H54 (cell line): ENCODE measurements at places on chromosomes 11 and 22.

- no peak for DNase-seq
Measured at GRCh38 chr11:45025716-45026492, 75.2 kb upstream of the TP53I11 start.

- no peak for DNase-seq
Measured at GRCh38 chr11:116832350-116833290, 2.9 kb downstream of the APOC3 start.

DNA sequence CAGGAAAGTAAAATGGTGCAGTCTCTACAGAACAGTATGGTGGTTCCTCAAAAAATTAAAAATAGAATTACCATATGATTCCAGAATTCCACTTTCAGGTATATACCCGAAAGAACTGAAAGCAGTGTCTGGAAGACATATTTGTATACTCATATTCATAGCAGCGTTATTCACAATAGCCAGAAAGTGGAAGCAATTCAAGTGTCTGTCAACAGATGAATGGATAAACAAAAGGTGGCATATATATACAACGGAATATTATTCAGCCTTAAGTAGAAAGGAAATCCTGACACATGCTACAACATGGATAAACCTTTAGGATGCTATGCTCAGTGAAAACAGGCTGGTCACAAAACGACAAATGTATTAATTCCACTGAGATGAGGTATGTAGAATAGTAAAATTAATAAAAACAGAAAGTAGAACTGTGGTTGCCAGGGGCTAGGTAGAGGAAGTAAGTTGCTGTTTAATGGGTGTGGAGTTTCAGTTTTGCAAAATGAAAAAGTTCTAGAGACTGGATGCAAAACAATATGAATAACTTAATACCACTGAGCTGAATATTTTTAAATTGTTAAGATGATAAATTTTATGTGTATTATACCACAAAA is 14.5 kb downstream of the SAA1 start:
- no peak for DNase-seq

GRCh38 chr22:38881464-38881871 is 9.5 kb upstream of the CBX6 start:
- DNase-seq, result no peak

DNA sequence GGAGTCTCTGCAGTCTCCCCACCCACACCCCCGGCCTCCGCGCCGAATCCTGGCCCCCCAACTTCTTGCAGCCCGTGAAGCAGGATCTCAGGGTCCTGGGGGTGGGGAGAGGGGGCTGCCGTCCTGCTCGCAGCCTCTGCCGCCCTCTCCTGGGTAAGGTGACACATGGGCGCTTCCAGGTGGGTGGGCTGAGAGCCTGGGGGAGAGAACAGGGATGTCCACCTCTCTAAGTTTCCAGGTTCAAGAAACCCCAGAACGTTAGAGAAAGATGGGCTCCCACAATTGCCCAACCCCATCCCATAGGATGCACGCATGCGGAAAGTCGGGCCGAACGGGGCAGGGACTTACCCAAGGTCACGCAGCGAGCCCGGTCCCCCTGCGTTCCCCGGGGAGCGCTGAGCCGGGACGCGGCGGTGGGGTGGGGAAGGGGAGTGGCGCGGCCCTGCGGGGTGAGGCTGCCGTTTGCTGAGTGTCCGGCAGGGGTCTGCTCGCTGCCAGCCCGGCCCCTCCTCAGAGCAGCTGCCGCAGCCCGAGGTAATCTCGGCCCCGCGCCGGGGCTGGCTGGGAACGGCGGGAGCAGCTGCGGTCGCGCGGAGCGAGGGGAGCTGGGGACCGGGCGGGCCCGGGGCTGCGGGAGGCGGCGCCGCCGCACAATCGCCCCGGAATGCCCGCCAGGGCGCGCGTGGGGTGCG is 705 bp upstream of the CAPN1 start:
- peak; percentile 75 for DNase-seq
